ENCODE measurements at places on chromosomes 3 and 15.

- DNase-seq, result peak; percentile 8
These were observed at the start of gene DNAJA4 for GRCh38 chr15:78264304-78265136. Gene DNAJA4, plus strand, starts transcription at chr15:78264562. Its CDS starts 202 bp downstream, at chr15:78264764.

DNA sequence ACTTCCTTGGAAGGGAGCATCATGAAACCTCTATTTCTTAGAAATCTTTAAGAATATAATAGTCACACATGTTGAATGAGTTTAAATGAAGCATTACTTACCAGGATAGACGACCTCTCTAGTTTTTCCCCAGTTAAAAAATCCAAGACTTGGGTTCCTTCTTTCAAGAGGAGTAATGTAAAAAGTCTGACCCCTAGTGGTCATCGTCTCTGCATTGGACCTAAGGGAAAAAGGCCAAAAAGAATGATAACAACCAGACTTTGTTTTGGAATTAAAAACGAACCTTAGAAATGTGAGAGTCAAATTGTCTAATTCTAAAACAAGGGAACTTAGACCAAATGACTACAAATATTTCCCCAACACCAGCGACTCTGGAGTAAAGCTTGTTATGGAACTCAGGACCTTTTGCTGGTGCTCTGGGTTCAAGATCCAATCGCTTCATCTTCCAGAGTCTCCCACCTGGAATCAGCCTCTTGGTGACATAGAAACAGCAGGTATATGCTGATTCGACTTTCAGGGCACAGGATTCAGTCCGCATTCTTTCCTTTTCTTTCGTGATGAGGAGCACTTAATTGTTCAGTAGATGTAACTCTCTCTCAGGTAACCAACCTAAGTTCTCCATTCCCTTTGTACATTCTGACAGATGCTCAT is 214.8 kb upstream of the TPRG1 start:
- peak; percentile 80 for DNase-seq

DNA sequence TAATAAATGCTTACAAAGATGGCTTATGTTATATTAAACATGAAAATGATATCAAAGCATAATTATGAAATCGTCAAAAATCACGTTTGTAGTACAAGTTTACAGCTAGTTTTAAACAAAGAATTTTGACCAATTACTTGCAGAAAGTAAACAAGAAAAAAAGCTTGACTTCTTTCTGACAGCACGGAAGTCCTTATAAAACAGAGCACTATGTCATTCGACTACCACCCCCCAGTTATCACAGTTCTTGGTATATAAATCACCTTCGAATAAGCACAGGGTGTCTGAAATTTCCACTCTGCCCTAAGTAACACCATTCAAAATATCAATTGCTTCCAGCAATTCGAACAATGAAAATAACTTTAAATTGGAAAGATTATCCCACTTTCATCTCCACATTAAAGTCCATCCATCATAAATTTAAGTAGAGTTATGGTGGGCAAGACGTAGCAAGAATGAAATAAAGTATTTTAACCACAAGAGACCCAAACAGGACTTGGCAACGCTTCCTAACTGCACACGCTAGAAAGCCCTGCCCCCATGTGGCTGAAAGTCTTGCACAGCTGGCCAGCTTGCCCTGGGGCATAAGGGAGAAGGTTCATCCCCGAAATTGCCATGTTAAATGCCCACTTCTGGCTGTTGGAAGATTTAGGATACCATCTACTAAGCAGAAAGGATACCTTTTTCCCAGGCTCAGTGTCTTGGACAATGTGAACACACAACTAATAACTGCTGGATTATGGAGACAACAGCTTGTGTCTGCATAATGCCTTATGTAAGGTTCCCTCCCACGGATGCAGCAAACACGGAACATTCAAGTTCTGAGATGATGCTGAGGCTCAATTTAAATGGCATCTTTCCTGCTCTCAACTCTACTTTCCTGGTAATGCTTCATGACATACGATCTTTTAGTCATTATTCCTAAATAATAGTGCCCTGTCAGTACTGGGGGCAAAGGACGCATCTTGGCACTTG is 116.4 kb upstream of the TJP1 start:
- no peak for DNase-seq

DNA sequence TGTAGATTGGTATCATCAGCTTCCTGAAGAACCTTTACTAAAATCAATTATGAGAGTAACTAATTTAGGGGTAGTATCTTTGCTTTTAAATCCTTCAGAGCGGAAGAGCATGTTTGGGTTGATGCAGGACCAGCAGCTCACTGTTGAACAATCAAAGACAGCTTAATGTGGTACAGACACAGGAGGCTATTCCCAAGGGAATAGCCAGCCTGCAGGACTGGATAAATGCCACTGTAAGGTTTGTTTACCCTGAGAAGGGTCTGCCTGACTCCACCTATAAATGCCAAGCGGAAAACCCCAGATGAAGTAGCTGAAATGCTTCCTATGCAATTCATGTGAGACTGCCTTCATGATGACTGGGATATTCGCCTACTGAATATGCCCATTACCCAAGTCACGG is 16.0 kb upstream of the STAC start:
- no peak for DNase-seq

DNA sequence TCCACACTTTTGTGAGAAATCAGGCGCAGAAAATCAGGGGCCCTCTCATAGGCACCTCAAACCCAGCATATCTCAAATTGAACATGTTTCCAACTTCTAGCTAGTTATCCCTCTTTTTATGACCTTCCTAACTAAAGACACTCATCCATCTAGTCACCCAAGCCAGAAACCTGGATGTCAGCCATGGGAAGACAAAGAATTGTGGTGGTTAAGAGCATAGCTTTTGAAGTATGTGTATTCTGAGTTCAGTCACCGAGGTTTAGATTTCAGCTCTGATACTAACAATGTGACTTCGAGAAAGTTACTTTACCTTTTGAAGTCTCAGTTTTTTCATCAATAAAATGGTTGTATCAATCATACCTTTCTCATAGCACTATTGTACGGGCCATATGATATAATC is 495.5 kb downstream of the NLGN1 start:
- DNase-seq, result peak; percentile 86

GRCh38 chr3:31936420-31937060 is 44.5 kb downstream of the OSBPL10 start:
- DNase-seq, result peak; percentile 43

DNA sequence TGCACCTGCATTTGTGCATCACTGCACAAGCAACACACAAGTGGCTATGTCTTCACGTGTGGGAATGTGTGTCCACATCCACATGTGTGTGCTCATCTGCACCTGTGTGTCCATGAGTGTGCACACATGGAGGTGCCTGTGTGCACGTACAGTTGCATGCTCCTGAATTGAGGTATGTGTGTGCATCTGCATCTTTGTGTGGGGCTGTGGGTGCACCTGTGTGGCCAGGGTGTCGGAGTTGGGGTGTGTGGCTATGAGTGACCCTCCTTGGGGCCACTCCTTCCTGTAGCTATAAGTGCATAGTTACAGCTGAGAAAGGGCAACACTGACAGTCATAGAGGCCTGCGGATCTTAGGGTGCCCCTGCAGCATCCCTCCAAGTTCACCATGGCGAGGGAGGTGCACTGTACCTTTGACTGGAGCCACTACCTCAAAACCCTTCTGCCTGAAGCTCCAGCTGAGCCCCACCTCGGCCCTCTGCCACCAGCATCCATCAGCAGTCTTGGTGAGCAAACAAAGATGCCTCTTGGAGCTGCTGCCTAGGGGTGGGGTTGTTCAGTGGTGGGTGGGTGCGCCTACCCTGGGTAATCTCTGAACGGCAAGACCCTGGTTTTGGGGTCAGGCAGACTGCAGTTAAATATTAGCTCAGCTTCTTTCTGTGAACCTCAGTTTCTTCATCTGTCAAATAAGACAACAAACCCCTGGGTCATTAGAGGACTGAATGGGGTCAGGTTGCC is 5.2 kb upstream of the HHATL start:
- DNase-seq, result no peak

DNA sequence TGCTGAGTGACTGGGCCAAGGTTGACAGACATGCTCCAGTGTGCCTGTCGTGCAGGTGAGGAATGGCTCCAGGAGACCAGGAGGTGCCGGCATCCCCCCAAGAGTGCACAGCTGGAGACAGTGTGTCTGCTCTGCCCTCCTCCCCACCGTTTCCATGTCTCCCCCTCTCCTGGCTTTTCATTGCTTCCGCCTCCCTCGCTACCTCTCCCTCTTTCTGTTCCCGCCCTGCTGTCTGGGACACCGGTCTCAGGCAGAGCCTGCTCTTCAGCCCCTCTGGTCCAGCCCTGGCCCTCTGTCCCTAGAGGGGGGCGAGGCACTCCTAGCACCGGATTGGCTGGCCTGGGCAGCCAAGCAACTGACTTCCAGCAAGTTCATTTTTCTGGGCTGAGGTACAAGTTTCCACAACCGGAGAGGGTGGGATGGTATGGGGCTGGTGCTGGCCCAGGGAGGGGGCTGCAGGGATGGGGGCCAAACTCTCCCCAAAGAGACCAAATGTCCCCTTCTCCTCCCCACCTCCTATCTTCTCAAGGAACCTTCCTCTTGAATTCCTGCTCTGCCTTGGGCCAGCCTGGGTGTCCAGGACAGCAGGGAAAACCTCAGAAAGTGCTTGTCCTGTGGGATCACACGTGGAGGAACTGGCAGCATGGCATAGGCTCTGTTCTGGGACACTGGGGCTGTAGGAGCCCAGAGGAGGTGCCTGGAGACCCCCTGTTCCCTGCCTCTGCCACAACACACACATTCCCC is 32.6 kb downstream of the PRKCD start:
- DNase-seq, result peak; percentile 12

- peak; percentile 39 for DNase-seq
These were observed 52.6 kb upstream of the ULK4 start for GRCh38 chr3:42014458-42014920.

- no peak for DNase-seq
These were observed 31.3 kb upstream of the GATM start for GRCh38 chr15:45409596-45409995.

DNA sequence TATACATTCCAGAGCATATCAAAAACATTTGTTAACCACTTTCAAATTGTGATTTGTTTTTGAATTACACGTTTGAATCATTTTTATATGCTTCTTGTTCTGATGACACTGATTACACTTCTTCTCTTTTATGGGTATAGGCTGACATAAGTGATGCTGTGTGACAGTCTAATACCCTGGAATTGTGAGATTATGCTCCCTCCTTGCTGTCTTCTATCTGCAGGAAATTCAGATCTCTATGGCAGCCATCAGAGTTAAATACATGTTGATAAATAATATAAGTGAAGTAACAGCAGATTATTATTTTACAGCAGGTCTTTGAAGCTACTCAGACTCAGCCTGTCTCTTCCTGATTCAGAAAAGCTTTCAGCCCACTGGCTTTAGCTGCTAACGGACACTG is 248.9 kb downstream of the ZMAT3 start:
- no peak for DNase-seq

- peak; percentile 39 for DNase-seq
These were observed 22.9 kb upstream of the HRH1 start for GRCh38 chr3:11131371-11131770.

GRCh38 chr3:61578667-61579367 is 17.4 kb downstream of the PTPRG start:
- DNase-seq, result no peak

- peak; percentile 55 for DNase-seq
These were observed 265.0 kb downstream of the EPHA3 start for GRCh38 chr3:89372456-89372855.
